ENCODE measurements at places on chromosomes 12 and 14.

DNA sequence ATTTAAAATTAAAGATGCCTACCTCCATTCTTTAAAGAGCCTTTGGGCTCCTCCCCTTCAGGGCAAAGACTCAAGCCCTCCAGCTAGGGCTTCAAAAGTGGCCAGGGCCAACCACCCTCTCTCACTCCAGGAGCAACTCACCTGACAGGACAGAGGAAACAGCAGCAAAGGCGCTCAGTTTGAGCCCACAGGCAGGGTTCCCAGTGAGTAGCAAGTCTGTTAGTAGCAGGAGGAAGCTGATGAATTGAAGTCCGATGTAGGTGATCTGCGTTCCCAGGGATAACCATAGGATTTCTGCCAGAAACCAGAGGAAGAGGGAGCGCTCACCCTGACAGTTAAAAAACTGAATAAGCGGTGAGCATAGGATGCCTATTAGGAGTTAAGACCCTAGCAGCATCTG lies 15.7 kb downstream of the GSG1 start:
- DNase-seq = no peak

DNA sequence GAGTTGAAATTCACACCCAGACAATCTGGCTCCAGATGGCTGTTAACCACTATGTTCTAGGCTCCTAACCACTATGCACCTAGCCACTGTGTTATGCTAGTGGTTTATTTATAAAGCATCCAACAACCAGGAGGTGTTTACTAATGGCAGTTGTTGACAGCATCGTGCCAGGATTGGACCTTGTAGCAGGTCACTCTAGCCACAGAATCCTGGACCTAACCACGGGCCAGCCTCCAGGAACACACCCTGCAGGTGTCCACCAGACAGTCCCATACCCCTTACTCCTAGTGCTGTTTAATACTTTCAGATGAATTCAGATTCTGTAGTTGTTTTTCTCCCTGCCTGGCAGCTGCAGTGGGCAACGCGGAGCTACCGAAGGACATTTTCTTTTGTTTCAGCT lies 109.4 kb upstream of the MYL2 start:
- DNase-seq = no peak

- no peak for DNase-seq
These were observed 113.3 kb upstream of the AMIGO2 start for GRCh38 chr12:47193066-47193465.

GRCh38 chr12:104387190-104387589 lies 69.6 kb upstream of the CHST11 start:
- DNase-seq = no peak

GRCh38 chr12:63420206-63420644 lies 248.1 kb downstream of the DPY19L2 start:
- peak; percentile 5 for DNase-seq

DNA sequence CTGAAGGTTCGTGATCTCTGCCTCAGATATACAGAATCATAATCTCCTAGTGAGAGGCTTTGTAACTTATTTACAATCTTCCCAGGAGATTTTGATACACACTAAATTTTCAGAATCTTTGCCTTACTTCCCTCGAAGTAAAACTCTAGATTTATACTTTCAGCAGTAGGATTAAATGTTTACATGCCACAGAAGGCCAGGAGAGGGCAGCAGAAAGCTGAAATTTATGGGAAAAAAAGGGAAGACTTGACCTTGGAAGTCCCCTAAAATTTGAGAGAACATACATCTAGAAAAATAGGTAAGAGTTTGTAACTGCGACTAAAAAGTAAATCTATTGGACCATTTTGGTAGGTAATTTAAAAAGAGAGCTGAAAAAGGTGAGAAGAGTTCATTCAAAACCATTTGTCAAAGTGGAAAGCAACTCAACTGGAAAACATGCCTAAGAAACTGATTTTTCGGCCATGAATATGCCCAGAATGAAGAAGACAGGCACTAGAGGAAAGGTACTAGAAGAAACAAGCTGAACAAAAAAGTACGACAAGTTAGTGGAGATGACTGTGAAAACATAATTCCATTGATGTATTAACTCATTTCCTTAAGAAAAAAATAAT lies 242.0 kb upstream of the MDGA2 start:
- no peak for DNase-seq

All from AG04449 (cell line).